ENCODE measurements at places on chromosomes 11 and 22.

DNA sequence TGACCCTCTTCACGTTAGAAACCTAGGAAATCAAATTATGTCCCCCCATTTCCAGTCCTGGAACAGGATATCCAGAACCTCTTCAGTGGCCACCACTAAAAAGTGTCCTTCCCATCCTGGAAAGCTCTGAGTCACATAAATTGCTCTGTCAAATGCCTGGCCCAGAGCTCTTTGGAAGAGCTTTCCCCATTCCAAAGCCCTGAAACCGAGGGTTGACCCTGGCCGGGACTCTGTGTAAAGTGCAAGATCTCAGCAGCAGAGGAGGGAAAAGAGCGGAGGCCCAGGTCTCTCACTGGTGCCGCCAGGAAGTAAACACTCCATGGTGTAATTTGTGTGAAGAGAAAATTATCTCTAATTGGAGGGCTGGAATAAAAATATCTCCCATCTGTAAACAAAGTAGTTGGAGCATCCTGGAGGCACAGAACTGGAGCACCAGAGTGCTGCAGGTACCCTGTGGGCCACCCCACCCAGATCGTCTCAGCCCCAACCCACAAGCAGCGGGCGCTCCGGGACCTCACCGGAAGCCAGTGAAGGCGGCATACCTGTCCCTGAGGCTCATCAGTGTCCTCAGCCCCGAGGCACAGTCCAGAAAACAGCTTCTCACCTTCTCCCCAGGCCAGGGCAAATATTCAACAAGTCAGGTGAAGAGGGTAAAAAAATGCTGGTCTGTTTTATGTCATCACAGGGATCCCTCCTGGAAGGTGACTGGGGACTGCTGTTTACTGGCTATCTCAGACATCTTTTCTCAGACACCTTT, 4.7 kb upstream of the JAM3 start:
- no peak for DNase-seq

- DNase-seq: no peak
Measured at GRCh38 chr22:24161909-24162308, 19.4 kb upstream of the SUSD2 start.

DNA sequence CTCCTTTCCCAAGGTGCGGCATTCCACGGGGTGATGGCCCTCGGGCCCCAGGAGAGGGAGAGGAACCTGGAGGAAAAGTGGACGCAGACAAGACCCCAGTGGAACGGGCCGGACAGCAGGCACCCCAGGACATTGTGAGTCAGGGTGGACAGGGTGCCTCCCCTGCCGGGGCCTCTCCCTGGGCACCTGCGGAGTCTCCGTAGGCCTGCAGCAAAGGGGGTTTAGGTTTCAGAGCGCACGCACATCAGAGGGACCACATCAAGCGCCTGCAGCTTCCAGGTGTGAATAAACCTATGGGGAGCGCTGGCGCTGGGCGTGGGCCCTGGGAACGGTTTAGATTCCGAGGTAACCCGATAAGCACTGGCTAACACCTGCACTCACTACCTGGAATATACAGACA, 22.7 kb upstream of the FGF19 start:
- DNase-seq: no peak

- no peak for DNase-seq
Measured at GRCh38 chr11:120125024-120125423, 12.9 kb downstream of the TRIM29 start.

DNA sequence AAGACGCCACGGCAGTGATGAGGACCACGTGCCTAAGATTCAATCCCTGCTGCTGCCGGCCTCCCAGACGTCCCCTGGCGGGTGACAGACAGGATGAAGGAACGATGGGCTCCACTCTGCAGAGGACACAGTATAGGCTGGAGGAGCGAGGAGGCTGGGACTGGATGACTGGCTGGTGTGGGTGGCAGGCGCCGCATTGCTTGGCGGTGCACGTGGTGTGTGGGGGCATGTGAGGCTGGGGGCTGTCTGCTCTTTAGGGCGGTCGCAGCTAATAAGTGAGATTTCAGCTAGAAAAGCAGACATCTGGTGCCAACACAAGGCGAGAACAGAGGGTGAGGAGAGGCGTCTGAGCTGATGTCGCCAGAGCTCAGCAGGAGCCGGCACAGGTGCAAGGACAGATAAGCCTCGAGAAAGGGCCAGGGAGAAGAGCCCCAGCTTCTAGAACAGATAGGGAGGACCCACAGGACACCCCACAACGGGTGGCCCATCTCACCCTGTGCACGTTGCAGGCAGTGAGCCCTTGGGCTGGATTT, 33.2 kb downstream of the TSPAN4 start:
- DNase-seq: no peak

GRCh38 chr11:120906766-120907165, 117.1 kb upstream of the TBCEL start:
- no peak for DNase-seq

DNA sequence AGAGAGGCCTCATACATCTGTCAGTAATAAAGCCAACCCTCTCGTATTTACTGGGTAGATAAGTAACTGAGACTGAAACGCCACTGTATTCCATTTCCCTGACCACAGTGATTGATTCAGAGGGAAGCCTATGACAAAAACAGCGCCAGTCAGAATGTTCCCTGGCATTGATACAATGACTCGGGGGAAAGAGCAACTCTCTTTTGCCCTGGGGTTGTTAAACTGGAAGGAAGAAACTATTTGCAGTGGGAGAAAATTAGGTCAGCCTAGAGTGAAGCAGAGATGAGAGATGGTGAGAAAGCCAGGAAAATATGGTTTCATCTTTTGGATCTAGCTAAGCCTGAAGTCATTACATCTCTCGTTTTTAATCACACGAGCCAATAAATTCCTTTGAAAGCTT, 48.6 kb upstream of the RBFOX2 start:
- DNase-seq: no peak

DNA sequence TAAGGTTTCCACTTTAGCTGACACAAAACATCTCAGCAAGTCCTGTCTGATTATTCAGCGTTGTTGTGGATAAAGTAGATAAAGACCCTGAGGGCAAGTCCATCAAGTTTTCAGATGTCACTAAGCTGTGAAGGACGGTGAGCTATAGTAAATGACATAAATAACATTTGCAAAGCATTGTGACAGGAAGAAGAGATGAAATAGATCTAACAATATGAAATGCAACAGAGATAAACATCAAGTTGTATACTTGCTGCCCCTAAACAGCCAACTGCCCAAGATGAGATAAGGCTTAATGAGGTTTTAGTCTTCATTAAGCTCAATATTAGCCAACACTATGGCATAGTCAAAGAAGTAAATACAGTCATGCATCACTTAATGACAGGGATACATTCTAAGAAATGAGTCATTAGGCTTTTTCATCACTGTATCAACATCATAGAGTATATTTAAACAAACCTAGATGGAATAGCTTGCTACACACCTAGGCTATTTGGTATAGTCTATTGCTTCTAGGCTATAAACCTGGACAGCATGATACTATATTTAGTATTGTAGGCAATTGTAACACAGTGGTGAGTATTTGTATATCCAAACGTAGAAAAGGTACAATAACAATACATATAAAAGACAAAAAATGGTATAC, 625.1 kb upstream of the ANO5 start:
- no peak for DNase-seq

GRCh38 chr11:70399681-70400112, 1.4 kb downstream of the CTTN start:
- DNase-seq: no peak

DNA sequence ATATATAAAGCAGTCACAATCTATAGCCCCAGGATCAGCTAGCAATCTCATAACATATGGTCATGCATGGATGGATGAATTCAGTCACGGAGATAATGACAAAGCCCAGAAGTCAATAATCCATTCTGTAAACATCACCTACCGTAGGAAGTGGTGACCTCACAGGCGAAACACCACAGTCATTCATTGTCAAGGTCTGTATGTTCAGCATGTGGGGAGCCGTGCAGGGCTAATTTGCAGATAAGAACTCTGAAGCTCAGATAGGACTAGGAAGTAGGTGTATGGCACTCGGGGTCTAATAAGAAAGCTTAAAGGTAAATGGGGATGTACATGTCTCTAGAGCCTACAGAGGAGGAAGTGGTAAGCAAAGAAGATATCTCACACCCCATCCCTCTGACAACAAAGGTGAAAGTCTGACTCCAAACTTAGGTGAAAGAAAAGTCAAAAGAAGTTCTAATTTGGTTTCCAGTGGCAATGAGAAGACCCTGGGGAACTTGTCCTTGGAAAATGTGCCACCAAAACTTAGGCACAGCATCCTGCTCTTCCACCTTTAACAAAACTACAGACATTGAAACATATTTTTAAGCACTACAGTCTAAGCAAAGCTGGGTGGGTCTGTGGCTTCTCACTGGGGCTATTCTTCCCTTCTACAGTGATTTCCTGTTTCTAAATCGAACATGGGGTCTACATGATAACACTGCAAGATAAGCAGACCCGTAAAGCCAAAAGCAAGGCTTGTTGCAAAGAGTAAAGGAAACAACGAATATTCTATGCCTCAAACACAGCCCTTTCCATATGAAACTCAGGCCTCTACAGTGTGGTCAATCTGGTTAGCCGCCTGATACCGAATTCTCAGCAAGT, 5.2 kb downstream of the CRTAM start:
- peak; percentile 70 for DNase-seq

GRCh38 chr11:7291100-7291829, 39.6 kb downstream of the SYT9 start:
- no peak for DNase-seq

- DNase-seq: no peak
Measured at GRCh38 chr11:1521382-1522080, 35.0 kb upstream of the MOB2 start.

DNA sequence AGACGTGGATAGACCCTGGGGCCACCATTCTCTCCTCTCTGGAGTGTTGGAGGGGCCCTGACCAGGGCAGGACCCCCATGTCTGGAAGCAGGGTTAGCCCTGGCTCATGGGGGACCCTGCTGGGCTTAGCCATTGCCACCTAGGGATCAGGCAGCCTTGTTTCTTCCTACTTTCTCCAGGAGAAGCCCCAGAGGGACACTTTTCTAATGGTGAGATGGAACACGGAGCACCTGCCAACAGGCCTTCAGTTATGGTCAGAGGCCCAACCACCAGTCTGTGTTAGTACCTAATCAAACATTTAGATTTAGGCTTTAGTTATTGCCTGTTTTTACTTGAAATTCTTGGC, 1.9 kb upstream of the C22orf39 start:
- no peak for DNase-seq

- no peak for DNase-seq
Measured at GRCh38 chr11:77073328-77074001, 6.7 kb downstream of the CAPN5 start.

- no peak for DNase-seq
Measured at GRCh38 chr11:74694136-74694930, 36.9 kb downstream of the CHRDL2 start.

- no peak for DNase-seq
Measured at GRCh38 chr22:27406389-27406861, 395.1 kb downstream of the MN1 start.

DNA sequence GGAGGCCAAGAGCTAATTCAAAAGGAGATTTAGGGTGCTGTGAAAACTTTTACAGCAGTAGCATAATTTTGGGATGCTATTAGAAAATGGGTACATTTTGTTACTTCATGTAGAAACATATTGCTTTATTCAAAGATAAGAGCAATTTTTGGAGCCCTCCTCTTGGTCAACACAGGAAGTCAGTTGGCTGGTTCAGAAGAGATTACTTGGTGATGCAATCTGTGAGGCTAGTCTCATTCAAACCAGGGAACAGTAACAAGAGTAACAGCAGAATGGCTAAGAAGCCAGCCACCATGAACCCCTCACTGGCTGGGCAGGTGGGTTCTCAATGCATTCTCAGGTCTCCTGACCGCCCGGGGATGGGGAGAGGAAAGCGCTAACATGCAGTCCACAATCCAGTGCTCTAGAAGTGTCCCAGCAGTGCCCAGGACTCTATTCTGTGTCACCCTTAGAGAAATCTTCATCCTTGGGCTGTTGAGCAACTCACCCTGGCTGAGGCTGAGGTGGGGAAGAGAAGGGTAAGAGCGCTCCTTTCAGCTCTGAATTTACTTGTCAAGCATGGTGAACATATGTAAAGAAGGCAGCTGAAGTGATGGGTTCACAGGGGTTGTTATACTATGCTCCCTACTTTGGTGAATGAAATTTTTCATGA, 262.2 kb upstream of the UBASH3B start:
- DNase-seq: no peak

DNA sequence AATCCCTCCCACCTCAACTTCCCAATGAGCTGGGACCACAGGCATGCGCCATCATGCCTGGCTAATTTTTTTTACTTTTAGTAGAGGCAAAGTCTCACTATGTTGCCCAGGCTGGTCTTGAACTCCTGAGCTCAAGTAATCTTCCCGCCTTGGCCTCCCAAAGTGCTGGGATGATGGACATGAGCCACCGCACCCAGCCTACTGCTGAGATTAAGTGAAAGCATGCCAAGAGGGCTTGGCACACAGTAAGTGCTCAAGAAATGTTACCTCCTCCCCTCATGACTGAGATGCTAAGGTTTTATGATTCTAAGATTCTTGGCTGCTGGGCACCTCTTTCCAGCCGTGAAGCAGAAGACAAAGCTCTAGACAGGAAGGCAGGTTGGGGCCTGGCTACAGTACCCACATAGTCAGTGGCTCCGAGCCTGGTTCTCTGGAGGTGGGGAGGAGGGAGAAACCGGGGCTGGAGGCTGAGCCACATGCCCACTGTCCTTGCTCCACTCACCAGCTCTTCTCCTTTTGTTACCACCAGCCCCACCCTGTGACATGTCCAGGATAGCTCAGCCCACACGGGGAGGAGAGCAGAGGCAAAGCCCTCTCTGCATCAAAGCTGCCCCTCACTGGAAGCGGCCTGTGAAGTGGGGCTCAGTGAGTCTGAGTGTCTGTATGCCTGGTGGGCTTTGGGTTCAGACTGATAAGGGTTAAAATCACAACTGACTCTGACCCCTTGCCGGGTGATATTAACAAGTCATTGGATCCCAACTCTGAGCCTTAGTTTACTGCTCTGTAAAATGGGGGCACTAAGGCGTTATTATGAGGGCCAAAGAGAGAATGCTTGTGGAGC, 12.9 kb downstream of the ARHGEF17 start:
- DNase-seq: no peak

- no peak for DNase-seq
Measured at GRCh38 chr11:26806219-26806618, 84.4 kb upstream of the SLC5A12 start.

DNA sequence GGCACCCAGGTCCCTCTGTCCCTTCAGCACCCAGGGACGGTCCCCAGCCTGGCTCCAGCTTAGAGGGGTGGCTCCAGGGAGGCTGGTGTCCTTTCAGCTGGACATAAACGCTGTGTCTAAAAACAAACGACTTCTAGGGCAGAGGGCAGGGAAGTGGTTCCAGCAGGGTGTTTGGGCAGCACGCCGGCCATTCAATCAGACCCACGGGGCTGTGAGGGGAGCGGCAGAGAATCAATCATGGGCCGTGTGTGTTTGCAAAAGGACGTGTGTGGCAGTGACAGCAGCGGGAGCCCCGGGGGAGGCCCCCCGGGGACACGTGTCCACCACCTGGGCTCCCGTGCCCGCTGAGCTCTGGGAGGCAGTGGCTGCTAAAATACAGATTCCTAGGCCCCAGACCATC, 127.7 kb downstream of the MN1 start:
- DNase-seq: no peak

GRCh38 chr22:39405346-39406085, 5.9 kb downstream of the TAB1 start:
- DNase-seq: no peak

Data from CD4-positive, alpha-beta T cell treated with Interleukin-10 for 1 hour (primary cell).